ENCODE measurements at places on chromosomes 12 and 14.

DNA sequence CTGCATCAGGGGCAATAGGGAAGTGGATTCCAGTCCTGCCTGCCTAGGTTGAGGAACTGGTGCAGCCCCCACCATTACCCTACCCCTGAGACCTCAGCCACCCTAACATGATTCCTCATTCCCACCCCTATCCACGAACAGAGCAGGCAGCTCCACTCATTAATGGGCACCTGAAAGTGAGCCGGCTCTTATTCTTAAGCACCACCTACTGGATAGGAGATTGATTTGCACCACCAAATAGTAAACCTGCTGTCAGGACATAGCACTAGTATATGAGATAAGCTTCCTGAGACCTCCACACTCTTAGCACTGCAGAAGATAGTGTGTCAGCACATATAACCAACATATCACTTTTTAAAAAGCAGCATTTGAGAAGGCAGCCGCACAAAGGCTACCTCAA is 573.2 kb downstream of the SOX5 start:
- DNase-seq: peak; percentile 8

GRCh38 chr12:40170593-40170992 is 54.2 kb upstream of the LRRK2 start:
- no peak for DNase-seq

- no peak for DNase-seq
These were observed 52.2 kb downstream of the CHST11 start for GRCh38 chr12:104508752-104509446.

GRCh38 chr14:76499399-76499798 is 123.5 kb downstream of the ESRRB start:
- no peak for DNase-seq

GRCh38 chr12:62891805-62892549 is 43.0 kb downstream of the PPM1H start:
- no peak for DNase-seq

DNA sequence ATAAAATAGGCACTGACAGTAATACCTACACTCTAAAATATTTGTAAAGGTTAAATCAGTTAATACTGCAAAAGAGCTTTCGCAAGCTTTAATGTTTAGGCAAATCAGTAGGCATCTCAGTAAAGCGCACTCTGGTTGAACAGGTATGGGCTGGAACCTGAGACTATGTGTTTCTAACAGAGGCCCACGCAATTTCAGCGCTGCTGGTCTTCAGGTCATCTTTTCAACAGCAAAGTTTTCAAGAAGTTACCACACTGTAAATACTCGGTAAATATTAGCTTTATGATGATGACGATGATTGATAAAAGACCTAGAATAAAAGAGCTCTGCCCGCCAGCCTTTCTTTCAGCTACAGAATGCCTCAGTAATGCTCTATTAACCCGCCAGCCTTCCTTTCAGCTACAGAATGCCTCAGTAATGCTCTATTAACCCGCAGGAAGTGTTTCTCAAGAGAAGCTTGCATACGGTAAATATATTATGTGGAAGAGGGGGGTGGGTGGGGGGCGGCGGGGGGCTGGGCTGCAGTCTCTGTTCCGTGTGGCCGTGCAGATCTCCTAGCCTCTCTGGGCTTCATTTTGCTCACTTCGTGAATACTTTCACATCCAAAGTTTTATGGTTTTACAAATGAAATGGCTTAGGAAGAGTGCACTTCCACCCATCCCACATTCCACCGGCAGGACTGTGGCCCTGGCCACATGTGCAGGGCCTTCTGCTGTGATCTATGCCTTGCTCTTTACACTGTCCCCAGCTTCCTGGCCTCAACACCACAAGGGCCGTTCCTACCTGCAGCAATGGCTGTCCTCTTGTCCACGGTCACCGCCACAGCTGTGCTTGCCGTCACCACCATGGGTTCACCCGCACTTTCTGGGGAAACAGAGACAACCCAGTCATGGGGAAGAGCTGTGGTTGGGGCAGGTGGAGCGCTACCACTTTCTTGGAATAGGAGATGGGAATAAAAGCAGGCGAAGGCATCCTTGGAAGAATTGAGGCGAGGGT is 19.9 kb downstream of the LRTM2 start:
- DNase-seq: no peak

DNA sequence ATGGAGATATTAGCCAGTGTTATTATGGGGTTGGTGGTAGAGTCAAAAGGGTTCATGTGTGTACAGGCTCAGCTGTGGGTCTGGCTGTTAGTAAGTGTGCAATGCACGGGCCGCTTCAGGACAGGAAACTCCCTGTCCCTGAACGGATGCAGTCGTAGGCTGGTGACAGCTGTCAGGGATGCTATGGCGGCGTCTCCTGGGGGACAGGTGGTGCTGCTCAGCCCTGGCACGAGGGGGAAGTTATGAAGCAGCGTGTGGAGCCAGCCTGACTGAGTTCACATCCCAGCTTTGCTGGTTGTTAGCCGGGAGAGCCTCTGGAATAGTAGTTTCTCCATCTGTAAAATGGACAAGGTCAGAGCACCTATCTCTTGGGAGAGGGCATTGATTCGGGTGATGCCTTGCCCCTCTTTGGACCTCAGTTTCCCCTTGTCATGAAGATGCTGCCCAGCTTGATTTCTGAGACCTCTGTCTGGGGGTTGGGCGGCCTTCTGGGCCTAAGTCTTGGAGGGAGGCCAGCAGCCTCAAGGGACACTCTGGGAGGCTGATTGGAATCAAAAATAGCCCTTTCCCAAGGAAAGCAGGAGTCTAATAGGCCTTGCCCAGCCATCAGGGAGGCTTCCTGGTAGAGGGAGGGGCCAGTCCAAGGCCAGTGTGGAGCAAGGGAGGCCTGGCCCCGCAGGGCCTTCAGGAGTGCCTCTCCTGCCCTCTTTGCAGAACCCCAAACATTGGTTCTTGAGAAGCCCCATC is 7.1 kb downstream of the ASB2 start:
- DNase-seq: no peak

- peak; percentile 58 for DNase-seq
These were observed 458 bp downstream of the KHNYN start for GRCh38 chr14:24430143-24430681.

- no peak for DNase-seq
These were observed 28.6 kb downstream of the MAX start for GRCh38 chr14:65073605-65074201.

DNA sequence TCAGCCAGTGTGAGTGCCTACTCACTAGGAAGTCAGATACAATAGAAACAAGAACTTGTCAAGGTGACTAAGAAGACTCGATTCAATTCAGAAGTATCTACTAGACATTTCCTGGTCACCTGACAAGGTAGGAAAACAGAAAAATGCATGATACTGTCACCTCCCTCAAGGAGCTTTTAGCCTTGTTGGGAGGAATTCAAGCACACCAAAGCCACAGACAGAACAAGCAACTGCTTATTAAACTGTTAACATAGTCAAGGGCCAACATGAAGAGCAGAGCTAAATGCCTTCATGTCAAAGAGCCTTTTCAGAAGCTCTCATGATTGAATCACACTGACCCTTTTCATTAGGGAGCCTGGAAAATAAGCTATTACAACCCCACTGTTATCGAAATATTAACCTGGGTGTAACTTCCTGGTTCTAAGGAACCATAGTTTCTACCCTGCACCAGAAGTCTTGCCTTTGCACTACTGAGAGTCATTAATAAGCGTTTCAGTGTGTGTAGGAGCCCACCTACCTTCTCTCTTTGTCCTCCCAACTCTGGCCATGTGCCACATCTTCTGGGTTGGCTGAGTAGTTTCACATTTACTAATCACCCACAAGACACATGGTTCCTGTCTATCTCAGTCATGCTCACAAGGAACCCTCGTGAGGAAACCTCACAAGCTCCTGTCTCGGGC is 31.0 kb upstream of the LGALS3 start:
- peak; percentile 75 for DNase-seq

GRCh38 chr12:104713444-104713843 is 244.6 kb downstream of the SLC41A2 start:
- DNase-seq: no peak

- DNase-seq: no peak
These were observed 899 bp upstream of the COL2A1 start for GRCh38 chr12:48005001-48005749.

DNA sequence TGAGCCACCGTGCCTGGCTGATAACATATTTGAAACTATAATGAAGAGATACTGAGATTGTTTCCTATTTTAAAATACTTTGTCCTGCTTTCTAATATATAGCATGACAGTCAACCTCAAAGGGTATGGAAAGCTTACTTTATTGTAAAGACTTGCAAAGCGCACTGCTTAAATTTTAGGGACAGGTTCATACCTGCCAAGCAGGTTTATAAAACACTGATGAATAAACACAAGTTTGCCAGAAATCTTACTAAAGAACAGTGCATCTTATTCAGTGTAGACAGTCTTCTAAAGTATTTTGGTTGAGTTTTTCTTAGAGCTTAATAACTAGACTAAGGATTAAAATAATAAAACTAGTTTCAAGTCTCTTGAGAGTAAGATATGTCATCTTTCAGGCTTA is 4.8 kb downstream of the C12orf71 start:
- peak; percentile 61 for DNase-seq

- no peak for DNase-seq
These were observed 146.3 kb upstream of the KRAS start for GRCh38 chr12:25397001-25397400.

DNA sequence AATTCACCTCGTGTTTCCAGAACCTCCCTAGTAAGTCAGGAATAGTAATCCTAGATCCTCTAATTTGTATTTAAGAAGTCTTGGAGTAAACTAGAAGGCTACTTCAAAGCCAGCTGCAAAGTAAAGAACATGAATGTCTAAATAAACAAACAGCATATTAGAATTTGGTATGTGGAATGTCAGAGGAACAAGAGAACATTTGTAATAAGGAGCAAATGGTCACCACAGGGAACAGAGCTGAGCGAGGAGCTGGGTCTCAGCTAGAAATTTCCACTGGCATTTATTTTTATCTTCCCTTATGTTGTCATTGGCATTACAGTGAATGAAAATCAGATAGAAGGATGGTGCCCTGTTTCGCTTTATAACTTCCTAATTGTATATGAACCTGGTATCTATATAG is 50.2 kb downstream of the FRMD6 start:
- DNase-seq: no peak

GRCh38 chr12:109535863-109536250 is 37.4 kb downstream of the MMAB start:
- DNase-seq: no peak

GRCh38 chr12:26054383-26054782 is 70.5 kb downstream of the BHLHE41 start:
- DNase-seq: no peak

GRCh38 chr14:71592361-71592760 is 339.9 kb upstream of the RGS6 start:
- DNase-seq: peak; percentile 15

DNA sequence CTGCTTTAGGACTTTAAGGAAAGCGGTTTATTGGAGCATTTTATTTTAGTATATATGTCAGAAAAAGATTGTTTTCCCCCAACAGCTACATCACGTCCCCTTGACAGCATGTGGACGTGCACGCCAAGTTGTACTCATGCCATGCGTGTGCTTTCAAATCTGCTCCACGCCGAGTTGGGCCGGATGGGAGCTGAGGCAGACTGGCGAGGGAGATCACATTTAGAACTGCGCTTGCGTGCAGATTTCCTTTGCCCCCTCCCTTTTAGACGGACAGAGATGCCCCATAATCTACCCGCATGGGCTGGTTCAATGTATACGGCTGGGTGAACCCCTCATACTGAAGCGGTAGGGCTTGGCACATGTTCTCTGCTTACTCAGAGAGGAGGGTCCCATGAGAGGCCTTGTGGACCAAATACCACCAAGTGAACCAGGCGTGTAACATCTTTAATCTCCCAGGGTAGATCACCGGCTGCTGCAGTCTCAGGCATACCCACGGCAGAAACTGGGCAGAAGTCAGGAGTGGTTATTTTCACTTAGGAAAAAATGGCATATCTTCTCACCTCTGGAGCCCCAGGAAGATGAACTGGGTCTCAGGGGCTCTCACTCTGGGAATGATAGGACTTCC is 92.1 kb downstream of the ESR2 start:
- DNase-seq: no peak

- DNase-seq: no peak
These were observed 1037.3 kb upstream of the FLRT2 start for GRCh38 chr14:84492685-84493084.

- DNase-seq: no peak
These were observed 269.2 kb upstream of the DAAM1 start for GRCh38 chr14:58919217-58919616.

Data from epithelial cell of esophagus (primary cell).